ENCODE measurements at places on chromosomes 4 and X.

- DNase-seq = peak; percentile 29
Measured at GRCh38 chr4:27081675-27082586, 221.3 kb downstream of the STIM2 start.

DNA sequence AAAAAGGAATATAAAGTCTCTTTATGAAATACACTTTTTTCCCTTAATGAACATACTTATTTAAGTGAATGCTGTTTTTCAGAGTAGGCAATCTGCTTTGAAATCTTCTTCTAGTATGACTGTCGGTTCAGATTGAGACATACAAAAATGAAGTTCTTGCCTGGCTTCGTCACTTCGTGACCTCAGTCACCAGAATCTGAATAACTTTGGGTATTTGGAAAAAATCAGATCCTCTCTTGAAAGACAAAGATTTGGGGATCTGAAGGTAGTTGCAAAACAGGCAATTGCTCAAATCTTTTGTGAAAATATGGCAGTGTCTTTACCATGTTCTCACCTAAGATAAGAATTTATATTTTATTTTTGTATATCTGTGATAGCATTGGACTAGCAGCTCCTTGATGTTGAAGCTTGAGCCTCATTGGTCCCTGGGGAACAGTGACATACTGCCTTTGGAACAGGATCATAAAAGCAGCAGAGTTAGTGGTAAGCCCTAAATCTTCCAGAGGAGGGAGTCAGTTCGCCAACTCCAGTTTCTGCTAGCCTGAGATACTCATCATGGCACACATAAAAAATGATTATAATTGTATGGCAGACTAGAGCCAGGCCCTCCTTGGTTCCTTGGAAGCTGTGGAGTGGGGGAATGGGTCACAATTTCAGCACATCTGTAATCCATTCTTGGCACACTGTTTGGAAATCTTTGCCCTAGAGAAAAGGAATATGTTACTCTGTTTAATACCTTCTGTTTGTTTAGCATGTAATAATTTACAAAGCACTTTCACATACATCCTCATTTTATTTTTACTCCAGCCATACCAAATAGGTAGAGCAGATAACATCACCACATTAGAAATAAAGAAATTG is 5.0 kb downstream of the ARFIP1 start:
- DNase-seq = peak; percentile 68

DNA sequence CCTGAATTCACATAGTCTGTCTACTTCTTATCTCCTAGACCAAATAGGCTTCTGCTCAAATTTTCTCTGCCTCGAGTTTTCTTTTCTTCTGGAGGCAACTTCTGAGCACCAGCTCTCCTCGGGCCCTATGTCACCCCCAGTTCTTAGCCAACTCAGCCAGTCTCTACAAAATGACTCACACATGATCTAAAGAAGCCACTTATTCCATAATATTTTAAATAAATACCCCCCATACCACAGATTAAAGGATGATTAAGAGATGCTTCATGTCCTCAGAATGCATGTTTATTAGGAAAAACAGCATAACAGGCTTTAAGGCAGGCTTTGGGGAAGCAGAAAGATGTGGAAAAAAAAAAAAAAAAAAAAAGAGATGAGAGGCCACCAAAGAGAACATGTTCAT is 36.6 kb upstream of the DDX53 start:
- no peak for DNase-seq

GRCh38 chr4:10762561-10762960 is 78.0 kb upstream of the CLNK start:
- peak; percentile 62 for DNase-seq

GRCh38 chr4:94298725-94299252 is 43.8 kb downstream of the HPGDS start:
- no peak for DNase-seq

GRCh38 chr4:112282860-112283667 is 2.6 kb downstream of the TIFA start:
- no peak for DNase-seq

DNA sequence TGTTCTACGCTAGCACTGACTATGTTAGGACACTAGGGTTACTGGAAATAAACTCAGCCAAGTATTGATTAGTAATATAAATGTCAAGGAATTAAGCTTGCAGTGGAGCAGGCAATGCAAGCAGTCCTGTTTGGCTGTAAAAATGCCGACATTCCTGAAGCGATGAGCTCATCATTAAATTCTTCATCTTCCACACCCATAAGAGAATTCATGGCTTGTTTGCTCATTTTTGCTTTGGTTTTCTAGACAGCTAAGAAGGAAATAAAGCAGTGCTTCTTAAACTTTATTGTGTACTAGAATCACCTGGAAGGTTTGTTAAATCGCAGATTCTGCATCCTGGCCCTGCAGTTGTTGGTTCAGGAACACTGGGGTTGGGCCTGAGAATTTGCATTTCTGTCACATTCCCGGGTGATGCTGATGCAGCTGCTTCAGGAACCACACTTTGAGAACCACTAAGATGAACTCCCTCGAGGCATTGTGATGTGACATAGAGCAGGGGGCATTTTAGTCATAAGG is 17.8 kb downstream of the ANXA3 start:
- DNase-seq = no peak

GRCh38 chrX:132648895-132649294 is 160.1 kb upstream of the MBNL3 start:
- no peak for DNase-seq

DNA sequence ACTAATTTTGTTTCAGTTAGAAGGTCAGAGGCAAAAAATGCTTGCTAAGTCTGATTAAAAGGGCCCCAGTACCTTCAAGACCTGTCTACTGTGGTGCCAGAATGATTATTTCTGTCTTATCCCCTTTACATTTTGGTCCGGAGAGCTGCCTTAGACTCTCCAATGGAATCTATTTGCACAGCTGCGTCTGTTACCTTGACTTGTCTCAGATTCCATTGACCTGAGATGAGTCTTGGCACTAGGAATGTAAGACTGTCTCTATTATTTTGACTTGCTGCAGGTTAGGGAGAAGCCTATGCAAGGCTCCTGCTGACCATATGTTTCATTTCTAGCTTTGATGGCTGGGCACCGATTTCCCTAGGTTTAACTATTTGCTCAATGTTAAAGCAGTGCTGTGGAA is 457.6 kb downstream of the KCTD8 start:
- no peak for DNase-seq

- DNase-seq = peak; percentile 8
Measured at GRCh38 chrX:34638116-34638515, 19.0 kb downstream of the TMEM47 start.

DNA sequence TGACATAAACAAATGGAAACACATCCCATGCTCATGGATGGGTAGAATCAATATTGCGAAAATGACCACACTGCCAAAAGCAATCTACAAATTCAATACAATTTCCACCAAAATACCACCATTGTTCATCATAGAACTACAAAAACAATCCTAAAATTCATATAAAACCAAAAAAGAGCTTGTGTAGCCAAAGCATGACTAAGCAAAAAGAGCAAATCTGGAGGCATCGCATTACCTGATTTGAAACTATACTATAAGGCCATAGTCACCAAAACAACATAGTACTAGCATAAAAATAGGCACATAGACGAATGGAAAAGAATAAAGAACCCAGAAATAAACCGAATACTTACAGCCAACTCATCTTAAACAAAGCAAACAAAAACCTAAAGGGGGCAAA is 342.8 kb upstream of the AGA start:
- DNase-seq = no peak

DNA sequence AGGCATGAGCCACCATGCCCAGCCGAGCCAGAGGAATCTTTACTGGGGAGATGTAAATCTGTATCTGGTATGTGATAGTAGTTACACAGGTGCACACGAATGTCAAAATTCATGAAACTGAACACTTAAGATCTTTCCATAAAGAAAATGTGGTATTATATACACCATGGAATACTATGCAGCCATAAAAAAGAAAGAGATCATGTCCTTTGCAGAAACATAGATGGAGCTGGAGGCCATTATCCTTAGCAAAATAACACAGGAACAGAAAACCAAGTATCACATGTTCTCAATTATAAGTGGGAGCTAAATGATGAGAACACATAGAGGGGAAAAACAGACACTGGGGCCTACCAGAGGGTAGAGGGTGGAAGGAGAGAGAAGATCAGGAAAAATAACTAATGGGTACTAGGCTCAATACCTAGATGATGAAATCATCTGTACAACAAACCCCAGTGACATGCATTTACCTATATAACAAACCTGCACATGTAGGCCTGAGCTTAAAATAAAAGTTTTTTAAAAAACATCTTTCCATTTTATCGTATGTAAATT is 7.8 kb downstream of the TMEM156 start:
- no peak for DNase-seq

DNA sequence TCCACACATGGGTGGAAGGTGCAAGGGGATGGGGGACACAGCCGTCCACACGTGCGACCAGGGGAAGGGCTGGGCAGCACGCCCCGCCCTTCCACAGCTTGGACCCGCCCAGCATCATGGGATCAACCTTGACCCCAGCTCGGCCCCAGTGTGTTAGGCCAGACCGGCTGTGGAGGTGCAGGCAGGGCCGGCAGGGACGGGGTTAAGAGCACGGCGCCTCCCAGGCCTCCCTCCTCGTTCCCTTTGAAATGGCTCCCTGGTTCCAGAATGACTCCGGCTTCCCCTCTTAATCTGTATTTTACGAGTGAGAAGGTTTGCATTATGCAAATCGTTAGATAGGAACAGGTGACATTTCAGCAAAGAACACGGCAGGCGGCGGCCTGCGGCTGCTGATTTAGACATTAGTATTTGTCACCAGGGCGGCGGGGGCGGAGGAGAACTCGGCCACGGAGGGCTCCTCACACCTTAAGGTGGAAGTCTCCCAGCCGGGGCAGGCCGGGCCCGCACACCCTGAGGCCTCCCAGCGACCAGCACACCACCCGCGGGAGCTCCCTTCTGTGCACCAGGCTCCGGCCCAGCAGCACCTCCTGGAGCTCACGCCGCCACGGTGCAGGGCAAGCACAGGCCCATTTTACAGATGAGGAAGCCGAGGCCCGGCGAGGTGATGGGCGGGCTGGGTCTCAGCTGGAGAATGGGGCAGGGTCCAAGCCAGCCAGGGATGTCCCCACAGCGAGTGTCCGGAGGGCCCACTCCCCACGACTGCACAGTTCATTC is 116.1 kb downstream of the FAM53A start:
- peak; percentile 30 for DNase-seq

GRCh38 chr4:52968691-52969090 is 106.6 kb downstream of the RASL11B start:
- DNase-seq = no peak

DNA sequence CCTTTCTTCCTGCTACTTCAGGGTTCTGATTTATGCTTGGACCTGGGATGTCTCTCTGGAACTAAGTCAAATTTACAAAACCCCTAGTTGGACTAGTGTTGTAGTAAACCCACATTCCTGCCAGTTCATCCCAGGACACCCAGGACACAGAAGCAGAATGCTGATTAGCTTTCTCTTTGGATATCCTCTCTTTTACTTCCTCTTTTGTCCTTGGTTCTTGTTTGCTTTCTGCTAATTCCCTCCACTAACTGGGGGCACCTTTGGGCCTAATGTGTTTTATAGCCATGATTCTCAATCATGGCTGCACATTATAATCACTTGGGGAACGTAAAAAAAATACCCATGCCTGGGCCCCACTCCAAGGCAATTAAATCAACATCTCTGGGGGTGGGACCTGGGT is 42.5 kb downstream of the LANCL3 start:
- DNase-seq = no peak

- DNase-seq = no peak
Measured at GRCh38 chrX:109830157-109830703, 97.2 kb upstream of the ACSL4 start.

DNA sequence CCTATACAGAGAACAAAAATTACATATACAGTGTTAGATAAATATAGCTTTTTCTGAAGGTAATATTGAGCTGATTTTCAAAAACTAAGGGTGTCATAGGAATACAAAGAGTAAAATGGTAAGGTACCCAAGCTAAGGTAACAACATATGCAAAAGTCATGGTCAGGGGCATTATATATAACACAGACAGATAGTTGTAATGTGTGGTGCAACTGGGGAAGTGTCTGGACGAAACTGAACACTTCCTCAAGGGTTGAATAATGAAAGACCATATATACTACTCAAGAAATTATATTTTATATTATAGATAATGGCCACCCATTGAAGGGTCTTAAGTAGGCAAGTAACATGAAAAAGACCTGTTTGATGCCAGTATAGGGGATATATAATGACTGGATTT is 262.1 kb upstream of the CXXC4 start:
- no peak for DNase-seq

DNA sequence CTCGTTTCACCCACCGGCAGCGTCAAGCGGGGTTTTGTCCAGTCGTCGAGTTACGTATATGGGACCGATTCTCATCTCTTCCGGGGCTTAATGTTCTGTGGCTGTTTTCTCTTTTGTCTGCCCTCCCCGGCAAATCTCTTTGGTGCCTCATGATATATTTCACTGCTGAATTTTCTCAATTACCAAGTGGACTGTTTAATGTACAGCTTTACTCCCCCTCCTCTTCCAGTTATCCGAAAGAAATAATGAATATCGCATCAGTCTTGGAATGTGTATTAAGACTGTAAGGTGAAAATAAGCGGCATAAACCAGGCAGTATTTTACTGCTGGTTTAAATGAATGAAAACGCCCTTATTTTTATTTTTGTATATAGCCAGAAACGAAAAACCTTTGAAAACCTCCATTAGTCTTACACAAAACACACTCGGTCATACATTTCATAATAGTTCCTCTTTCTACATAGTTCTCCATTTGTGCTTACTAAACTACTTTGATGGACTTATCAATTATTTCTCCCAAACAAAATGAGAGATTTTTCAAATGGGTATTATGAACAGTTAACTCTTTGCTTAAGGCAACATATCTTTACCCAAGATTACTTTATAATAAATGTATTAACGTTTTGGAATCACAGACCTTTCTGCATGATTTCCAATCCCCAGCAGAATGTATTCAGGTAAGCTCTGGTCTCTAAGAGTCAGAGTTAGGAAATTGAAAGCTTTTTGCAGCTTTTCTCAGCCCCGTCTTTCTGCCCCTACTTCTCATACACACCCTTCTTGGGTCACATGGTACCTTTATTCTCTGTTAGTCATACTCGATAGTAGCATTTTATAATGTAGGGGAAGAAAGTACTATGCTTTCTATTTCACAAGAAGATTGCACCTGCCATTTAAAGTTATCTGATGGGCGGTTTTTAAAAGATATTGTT is 979 bp downstream of the RP2 start:
- DNase-seq = no peak

GRCh38 chr4:135244696-135245095 is 1043.1 kb upstream of the PABPC4L start:
- no peak for DNase-seq

- peak; percentile 5 for DNase-seq
Measured at GRCh38 chr4:81084634-81085033, 54.1 kb downstream of the BMP3 start.

DNA sequence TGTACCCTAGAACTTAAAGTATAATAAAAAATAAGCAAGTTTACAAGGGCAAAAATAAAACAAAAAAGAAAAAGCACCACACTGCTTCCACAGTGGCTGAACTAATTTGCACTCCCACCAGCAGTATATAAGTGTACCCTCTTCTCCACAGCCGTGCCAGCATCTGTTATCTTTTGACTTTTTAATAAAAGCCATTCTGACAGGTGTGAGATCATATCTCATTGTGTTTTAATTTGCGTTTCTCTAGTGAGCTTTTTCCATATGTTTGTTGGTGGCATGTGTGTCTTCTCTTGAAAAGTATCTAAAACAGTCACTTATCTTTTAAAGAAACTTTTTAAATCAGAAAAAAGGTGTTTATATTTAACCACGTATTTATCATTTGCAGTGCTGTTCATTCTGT is 71.3 kb downstream of the NFKB1 start:
- DNase-seq = no peak

Data from NCI-H524 (cell line).